ENCODE measurements at places on chromosomes 7 and 10.

- H3K36me3 ChIP-seq = no peaks in the 10 kb centered on the region
- H3K4me1 ChIP-seq = no peaks in the 10 kb centered on the region
These were observed 1.5 kb downstream of the AKR1C3 start for GRCh38 chr10:5095687-5096086.

DNA sequence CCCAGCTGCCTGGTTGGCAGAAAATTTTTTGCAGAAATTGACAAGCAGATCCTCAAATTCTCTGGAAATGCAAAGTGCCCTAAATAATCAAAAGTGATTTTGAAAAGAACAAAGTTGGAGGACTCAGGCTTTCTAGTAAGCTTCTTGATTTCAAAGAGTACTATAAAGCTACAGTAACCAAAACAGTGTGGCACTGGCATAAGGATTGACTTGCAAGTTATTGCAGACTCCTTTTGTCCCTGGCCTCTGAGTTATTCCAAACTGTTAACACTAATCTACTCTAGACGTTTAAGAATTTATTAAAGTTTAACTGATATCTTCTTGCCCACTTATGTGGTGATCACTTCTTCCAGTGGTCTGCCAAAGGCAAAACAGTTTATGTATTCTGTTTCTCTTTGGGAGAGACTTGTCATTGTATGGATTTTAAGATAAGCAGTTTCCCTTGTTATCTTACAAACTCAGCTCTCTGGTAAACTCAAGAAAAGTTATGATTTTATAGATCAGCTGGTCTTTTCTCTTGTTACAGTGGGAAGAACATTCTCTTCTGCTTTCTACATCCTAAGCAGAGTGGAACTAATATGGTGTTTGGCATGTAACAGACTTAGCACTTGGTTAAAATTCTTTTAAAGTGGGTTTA lies 41.4 kb downstream of the LOXL4 start:
- DNase-seq = no peak
- H3K4me1 ChIP-seq = no peaks in the 10 kb centered on the region
- no peak overlapping the region for H3K4me3 ChIP-seq
- H3K27me3 ChIP-seq = no peaks in the 10 kb centered on the region

DNA sequence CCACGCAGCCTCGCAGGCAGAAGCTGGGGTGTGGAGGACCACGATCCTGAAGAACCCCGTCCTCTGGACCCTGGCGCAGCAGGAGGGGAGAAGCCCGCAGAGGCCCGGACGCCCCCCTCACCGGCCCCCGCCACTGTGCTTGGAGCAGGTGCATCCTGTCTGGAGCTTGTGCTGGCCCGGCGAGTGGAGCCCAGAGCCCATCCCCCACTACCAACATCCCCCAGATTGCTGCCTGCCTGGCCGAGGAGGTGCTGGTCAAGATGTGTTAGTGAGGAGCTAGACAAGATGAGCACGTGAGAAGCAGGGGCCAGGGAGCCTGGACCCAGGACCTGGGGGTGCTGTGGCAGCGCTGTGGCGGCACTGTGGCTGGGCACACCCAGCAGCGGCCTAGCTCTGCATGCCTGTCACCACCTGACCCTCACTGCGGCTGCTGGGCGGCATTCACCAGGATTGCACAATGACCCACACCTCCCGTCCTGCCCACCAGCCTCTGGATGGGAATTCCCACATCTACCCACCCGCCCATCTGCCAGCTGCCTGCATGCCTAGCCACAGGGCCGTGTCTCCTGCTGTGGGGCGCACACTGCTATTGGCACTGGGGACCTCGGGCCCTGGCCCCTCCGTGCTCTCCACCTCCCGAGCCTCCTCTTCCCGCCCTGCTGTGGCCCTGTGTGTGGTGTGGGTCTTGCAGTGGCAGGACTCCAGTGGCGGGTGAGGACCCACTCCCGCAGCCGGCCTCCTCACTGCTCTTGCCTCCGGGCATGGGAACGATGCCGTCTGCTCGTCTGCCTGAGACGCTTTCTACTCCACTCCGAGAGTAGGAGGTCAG lies 11.8 kb downstream of the GPR146 start:
- peaks cover 9% of the 10 kb centered on the region for H3K36me3 ChIP-seq
- no peak overlapping the region for H3K27ac ChIP-seq
- peak; percentile 96 for DNase-seq
- no peak overlapping the region for H3K4me3 ChIP-seq
- H3K27me3 ChIP-seq = no peaks in the 10 kb centered on the region

- no peaks in the 10 kb centered on the region for H3K27me3 ChIP-seq
- H3K36me3 ChIP-seq = peaks cover 89% of the 10 kb centered on the region
- no peak overlapping the region for H3K4me3 ChIP-seq
- no peak for DNase-seq
These were observed 27.7 kb downstream of the GBX1 start for GRCh38 chr7:151139791-151140190.

- DNase-seq = no peak
- no peak overlapping the region for H3K27ac ChIP-seq
- no peaks in the 10 kb centered on the region for H3K4me1 ChIP-seq
- no peaks in the 10 kb centered on the region for H3K36me3 ChIP-seq
- H3K27me3 ChIP-seq = no peaks in the 10 kb centered on the region
These were observed 42.7 kb downstream of the FAM107B start for GRCh38 chr10:14731875-14732512.

DNA sequence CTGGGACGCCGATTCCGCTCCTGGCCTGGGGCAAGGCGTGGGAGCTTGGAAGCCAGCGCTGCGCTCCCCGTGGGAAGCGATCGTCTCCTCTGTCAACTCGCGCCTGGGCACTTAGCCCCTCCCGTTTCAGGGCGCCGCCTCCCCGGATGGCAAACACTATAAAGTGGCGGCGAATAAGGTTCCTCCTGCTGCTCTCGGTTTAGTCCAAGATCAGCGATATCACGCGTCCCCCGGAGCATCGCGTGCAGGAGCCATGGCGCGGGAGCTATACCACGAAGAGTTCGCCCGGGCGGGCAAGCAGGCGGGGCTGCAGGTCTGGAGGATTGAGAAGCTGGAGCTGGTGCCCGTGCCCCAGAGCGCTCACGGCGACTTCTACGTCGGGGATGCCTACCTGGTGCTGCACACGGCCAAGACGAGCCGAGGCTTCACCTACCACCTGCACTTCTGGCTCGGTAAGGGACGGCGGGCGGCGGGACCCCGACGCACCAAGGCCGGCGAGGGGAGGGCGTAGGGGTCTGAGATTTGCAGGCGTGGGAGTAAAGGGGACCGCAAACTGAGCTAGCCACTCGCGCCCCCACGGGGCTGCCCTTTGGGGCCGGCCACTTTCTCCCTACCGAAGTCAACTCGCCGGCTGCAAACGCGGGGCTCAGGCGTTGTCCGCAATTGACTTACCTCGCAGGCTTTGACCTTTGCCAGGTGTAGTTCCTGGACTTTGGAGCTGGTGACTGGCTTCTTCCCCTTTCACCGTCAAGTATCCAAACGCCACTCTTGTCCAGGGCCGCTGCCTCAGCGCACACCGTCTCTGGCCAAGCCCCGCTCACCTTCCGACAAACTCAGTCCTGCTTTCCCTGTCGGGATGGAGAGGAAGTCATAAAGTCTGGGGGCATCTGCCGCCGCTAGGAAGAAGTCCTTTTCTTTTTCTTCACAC lies at the start of gene SCIN:
Gene SCIN, plus strand, starts transcription at position 187 of the 928 bp plus-strand sequence. Its CDS starts 67 bp downstream, at position 254.
- peaks cover 2% of the 10 kb centered on the region for H3K4me1 ChIP-seq
- peaks cover 4% of the 10 kb centered on the region for H3K27me3 ChIP-seq
- H3K27ac ChIP-seq = no peak within 1 kb of the TSS
- H3K36me3 ChIP-seq = no peaks in the 10 kb centered on the region
- DNase-seq = peak; percentile 35

DNA sequence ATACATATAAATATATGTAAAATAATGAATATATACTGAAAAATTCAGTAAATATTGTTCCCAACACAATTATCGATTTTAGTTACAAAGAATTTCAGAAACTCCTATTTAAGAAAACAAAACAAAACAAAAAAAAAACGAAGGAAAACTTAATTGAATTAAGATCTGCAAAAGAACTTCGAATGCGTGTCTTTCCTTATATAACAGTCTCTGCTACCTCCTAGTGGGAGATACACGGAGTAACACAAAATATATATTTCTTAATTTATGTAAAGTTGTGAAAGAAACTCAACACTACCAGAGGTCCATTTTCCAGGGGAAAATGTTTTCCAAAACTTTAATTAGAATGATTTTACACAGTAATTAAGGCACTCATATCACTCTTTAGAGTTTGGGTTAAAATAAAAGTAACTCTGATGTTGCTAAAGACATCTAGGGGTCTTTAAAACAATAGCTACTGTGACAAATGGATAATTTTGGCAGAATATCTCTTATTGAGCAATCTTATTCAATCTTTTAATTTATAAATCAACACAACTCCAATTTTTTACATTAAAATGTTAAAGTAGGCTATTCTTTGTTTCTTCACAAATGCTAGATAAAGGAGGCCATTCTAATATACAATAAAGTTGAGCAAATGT lies 41.6 kb downstream of the NEBL start:
- peak; percentile 47 for DNase-seq
- no peaks in the 10 kb centered on the region for H3K36me3 ChIP-seq
- H3K27me3 ChIP-seq = no peaks in the 10 kb centered on the region
- no peak overlapping the region for H3K4me3 ChIP-seq

GRCh38 chr7:151506901-151507382 lies 12.8 kb downstream of the RHEB start:
- H3K27ac ChIP-seq = no peak overlapping the region
- H3K27me3 ChIP-seq = no peaks in the 10 kb centered on the region
- DNase-seq = no peak
- no peaks in the 10 kb centered on the region for H3K4me1 ChIP-seq
- no peaks in the 10 kb centered on the region for H3K36me3 ChIP-seq

DNA sequence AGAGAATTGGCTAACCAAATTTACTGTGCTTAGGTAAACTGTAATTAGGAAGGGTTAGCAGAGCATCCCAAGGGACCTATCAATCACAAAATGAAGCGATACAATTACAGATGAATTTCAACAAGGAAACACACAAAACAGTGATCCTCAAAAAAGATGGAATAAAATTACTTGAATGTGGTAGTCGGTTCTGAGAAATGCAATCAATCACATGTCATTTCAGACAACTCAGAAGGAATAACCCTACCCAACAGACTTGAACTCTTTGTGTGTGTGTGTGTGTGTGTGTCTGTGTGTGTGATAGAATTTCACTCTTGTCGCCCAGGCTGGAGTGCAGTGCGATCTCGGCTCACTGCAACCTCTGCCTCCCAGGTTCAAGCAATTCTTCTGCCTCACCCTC lies 43.5 kb downstream of the ST8SIA6 start:
- no peaks in the 10 kb centered on the region for H3K4me1 ChIP-seq
- H3K4me3 ChIP-seq = no peak overlapping the region

DNA sequence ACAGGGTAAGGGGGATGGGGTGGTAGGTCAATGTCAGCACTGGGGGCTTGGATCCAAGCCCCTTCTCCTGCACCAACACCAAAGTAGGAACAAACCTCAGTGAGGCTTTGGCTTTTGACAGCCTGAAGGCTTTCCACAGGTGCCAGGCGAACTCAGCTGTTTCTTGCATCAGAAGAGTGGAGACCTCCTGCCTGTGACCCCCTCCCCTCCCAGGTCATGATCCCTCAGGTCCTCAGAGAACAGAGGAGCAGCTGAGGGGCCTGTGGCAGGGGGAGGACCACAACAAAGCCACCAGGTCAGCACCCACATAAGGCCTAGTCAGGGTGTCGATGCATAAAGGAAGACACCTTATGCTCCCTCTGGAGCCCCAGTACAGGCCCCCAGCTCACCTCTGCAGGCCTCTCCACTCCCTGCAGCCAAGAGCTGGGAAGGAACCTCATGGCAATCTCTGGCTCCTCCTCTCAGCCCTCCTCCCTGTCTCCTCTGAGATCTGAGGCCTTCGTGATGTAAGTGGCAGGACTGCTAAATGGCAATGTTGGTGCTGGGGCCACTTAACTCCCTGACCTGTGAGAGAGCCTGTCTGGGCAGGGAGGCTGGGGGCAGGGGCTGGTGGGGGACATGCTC lies 19.1 kb upstream of the PRRT4 start:
- H3K4me1 ChIP-seq = peaks cover 35% of the 10 kb centered on the region
- H3K4me3 ChIP-seq = no peak overlapping the region
- no peaks in the 10 kb centered on the region for H3K36me3 ChIP-seq
- H3K27ac ChIP-seq = peak overlapping the region; percentile 91

- no peak for DNase-seq
- H3K27me3 ChIP-seq = no peaks in the 10 kb centered on the region
- H3K4me3 ChIP-seq = no peak overlapping the region
- no peak overlapping the region for H3K27ac ChIP-seq
- H3K4me1 ChIP-seq = peaks cover 7% of the 10 kb centered on the region
- no peaks in the 10 kb centered on the region for H3K36me3 ChIP-seq
These were observed 11.9 kb downstream of the ANTXRL start for GRCh38 chr10:46298477-46299285.

- no peaks in the 10 kb centered on the region for H3K27me3 ChIP-seq
- no peak overlapping the region for H3K4me3 ChIP-seq
- DNase-seq = no peak
These were observed 6.1 kb downstream of the RASSF4 start for GRCh38 chr10:44965651-44966097.

GRCh38 chr7:81457852-81458522 lies 311.9 kb downstream of the HGF start:
- H3K4me3 ChIP-seq = no peak overlapping the region
- no peak overlapping the region for H3K27ac ChIP-seq
- no peaks in the 10 kb centered on the region for H3K36me3 ChIP-seq
- H3K27me3 ChIP-seq = no peaks in the 10 kb centered on the region
- peak; percentile 45 for DNase-seq

GRCh38 chr10:116815641-116816415 lies 33.5 kb upstream of the ENO4 start:
- no peak overlapping the region for H3K27ac ChIP-seq
- DNase-seq = no peak
- no peaks in the 10 kb centered on the region for H3K27me3 ChIP-seq
- H3K4me3 ChIP-seq = no peak overlapping the region
- no peaks in the 10 kb centered on the region for H3K36me3 ChIP-seq

GRCh38 chr7:100127866-100128636 lies 1.3 kb downstream of the MBLAC1 start:
- no peak overlapping the region for H3K27ac ChIP-seq
- peaks cover 3% of the 10 kb centered on the region for H3K4me1 ChIP-seq
- peak overlapping the region; percentile 81 for H3K4me3 ChIP-seq
- no peaks in the 10 kb centered on the region for H3K27me3 ChIP-seq
- DNase-seq = no peak

DNA sequence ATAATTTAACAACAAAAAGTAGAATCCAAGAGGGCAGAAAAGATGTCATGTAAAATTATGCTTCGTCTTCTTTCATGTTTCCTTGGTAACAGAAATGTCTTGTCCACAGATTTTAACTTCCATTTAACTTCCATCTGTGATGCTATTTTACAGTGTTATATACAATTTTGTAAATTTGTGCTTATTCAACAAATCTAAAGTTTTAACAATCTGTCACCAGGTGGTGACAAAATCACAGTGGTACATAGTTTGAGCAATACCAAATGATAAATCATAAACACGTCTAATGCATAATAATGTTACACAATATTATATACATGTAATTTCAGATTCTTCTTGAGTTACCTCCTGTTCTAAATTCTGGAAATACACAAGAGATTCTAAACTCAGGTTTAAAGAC lies 784.4 kb upstream of the CELF2 start:
- DNase-seq = no peak
- H3K4me1 ChIP-seq = no peaks in the 10 kb centered on the region
- no peaks in the 10 kb centered on the region for H3K36me3 ChIP-seq
- H3K4me3 ChIP-seq = no peak overlapping the region

- no peaks in the 10 kb centered on the region for H3K36me3 ChIP-seq
- H3K4me3 ChIP-seq = no peak overlapping the region
- DNase-seq = no peak
- no peaks in the 10 kb centered on the region for H3K4me1 ChIP-seq
- no peak overlapping the region for H3K27ac ChIP-seq
- no peaks in the 10 kb centered on the region for H3K27me3 ChIP-seq
These were observed 301.9 kb upstream of the DGKB start for GRCh38 chr7:15204421-15204820.

GRCh38 chr10:48749254-48749787 lies 64.6 kb downstream of the WDFY4 start:
- no peak for DNase-seq
- H3K27me3 ChIP-seq = no peaks in the 10 kb centered on the region
- no peaks in the 10 kb centered on the region for H3K36me3 ChIP-seq
- no peak overlapping the region for H3K27ac ChIP-seq
- no peak overlapping the region for H3K4me3 ChIP-seq
- H3K4me1 ChIP-seq = no peaks in the 10 kb centered on the region
